HFF-Myc (cell line): ENCODE measurements at places on chromosomes 4 and X.

DNA sequence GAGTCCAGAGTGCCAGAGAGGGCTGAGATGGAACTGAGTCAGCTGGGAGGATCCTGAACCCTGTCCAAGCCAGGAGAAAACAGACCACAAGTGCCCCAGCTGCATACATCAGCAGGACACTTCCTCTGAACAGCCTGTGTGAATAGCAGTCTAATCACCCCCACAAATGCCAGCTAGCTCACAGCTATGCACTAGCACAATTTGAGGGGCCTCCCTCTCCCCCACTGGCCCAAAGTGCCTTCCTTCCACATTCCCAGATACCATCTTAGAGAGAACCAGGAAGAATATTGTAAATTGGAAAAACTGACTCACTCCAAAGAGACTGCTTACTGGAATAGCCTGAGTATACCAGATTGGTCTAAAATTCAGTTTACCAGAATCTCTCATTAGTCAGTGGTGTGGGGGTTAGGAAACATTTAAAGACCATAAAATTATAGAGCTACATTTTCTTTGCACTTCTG is 292.6 kb upstream of the KLF3 start:
- no peak for DNase-seq

- no peak for DNase-seq
Measured at GRCh38 chr4:158962393-158962792, 140.5 kb upstream of the RAPGEF2 start.

DNA sequence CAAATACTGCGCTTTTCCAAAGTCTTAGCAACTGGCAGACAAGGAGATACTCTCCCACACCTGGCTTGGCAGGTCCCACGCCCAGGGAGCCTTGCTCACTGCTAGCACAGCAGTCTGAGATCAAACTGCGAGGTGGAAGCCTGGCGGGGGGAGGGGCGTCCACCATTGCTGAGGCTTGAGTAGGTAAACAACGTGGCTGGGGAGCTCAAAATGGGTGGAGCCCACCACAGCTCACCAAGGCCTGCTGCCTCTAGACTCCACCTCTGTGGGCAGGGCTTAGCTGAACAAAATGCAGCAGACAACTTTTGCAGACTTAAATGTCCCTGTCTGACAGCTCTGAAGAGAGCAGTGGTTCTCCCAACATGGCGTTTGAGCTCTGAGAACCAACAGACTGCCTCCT is 23.0 kb upstream of the NFKB1 start:
- no peak for DNase-seq

DNA sequence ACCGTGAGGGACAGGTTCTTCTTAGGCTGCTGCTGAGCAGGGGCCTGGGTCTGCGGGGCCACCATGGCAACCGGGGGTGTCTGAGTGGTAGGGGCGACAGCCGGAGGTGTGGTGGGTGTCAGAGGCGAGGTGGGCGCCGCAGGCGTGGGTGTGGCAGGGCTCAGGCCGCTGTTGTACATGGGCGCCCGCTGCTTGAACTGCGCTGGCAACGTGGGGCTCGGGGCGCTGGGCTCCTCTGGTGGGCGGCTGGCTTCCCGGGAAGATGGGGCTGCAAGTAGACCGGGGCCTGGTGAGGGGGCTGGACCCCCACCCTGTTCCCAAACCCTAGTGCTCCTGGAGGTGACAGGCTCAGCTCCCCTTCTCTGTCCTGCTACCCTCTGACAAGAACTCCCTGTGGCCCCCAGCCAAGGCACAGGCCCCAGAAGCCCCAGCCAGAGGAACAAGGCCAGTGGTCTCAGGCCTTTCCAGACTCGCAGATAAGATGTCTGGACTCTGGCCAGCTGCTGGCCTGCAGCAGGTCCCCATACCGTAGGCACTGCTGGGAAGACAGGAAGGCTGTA is 24.8 kb downstream of the NELFA start:
- no peak for DNase-seq

- DNase-seq = no peak
Measured at GRCh38 chr4:174681723-174682300, 147.2 kb downstream of the GLRA3 start.

DNA sequence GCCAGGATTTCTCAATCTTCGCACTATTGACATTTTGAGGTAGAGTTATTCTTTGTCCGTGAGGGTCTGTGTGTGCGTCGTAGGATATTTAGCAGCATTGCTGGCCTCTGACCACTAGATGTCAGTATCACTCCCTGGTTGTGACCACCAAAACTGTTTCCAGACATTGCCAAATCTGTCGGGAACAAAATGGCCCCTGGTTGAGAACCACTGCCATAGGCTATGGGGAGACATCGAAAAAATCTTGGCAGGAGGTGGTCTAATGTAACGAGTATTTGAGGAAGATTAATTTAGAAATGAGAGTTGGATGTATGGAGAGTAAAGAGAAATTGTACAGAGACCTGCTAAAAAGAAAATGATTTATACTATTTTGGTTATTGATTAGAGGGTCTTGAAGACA is 108.4 kb downstream of the DOCK11 start:
- DNase-seq = peak; percentile 27

DNA sequence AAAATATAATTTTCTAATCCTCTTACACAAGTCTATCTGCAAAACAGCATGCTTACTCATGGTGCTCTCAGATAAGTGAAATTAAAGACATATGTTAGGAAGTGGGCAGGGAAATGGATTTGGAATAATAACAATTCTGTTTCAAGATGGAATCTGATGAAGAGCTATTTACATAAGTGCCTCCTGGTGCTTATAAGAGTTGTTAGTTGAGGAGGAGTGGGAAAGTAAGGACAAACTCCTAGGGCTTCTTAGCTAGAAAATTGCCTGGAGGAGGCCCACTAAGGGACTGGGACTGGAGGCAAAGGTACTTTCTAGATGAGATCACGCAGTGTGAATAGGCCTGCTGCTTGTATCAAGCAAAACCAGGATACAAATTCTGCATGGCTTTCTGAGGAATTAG is 939.8 kb downstream of the GLUD2 start:
- peak; percentile 62 for DNase-seq
